Activated T-helper 1 cell treated with anti-CD3 and anti-CD28 coated beads, Interleukin-12 subunit alpha, Interleukin-12 subunit beta, Interleukin-2, Interleukin-4 antibody, amounts not matched to agents 30 ng/mL and 10 ng/mL and 1 ng/mL, durations not matched to agents 14 hours and 24 hours and 36 hours (primary cell): ENCODE measurements at places on chromosomes 16 and 17. TPM values are rescaled to one million over a fixed set of nuclear protein-coding genes. Genes with fewer than 3 reads are reported as not detected.

- H3K36me3 ChIP-seq, result peaks cover 7% of the 10 kb centered on the region
- peaks cover 12% of the 10 kb centered on the region for H3K27me3 ChIP-seq
- no peak overlapping the region for H3K27ac ChIP-seq
- H3K4me1 ChIP-seq, result peaks cover 29% of the 10 kb centered on the region
Measured at GRCh38 chr17:39634384-39634871, 2.5 kb upstream of the STARD3 start.

- DNase-seq, result no peak
- H3K4me1 ChIP-seq, result no peaks in the 10 kb centered on the region
- no peaks in the 10 kb centered on the region for H3K27me3 ChIP-seq
- peaks cover 18% of the 10 kb centered on the region for H3K36me3 ChIP-seq
- H3K4me3 ChIP-seq, result no peak overlapping the region
Measured at GRCh38 chr17:82787081-82787848, 35.4 kb downstream of the TBCD start.

GRCh38 chr17:13792314-13792713, 190.6 kb upstream of the HS3ST3A1 start:
- no peak for DNase-seq
- no peaks in the 10 kb centered on the region for H3K4me1 ChIP-seq
- H3K36me3 ChIP-seq, result no peaks in the 10 kb centered on the region
- no peak overlapping the region for H3K27ac ChIP-seq
- H3K4me3 ChIP-seq, result no peak overlapping the region

The GRB7 gene
- 0.64 and 0.73 TPM in 2 replicates for total RNA-seq

DNA sequence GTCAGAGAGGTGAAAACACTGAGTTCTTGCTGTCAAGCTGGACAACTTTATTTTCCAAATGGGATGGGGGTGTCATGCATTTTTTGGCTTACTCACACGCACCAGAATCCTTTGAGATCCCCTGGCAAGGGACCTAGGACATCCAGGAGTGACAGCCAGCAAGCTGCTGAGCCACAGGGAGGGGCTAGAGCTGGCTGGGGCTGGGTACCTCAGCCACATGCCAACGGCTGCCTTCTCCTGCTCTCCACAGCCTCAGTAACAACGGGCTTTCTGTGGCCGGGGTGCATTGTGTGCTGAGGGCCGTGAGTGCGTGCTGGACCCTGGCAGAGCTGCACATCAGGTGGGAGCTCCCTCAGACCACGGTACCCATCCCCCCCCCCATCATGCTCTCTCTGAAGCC, 47.6 kb downstream of the NLRC5 start:
- H3K36me3 ChIP-seq, result peaks cover 66% of the 10 kb centered on the region
- no peak overlapping the region for H3K4me3 ChIP-seq
- H3K27me3 ChIP-seq, result no peaks in the 10 kb centered on the region

DNA sequence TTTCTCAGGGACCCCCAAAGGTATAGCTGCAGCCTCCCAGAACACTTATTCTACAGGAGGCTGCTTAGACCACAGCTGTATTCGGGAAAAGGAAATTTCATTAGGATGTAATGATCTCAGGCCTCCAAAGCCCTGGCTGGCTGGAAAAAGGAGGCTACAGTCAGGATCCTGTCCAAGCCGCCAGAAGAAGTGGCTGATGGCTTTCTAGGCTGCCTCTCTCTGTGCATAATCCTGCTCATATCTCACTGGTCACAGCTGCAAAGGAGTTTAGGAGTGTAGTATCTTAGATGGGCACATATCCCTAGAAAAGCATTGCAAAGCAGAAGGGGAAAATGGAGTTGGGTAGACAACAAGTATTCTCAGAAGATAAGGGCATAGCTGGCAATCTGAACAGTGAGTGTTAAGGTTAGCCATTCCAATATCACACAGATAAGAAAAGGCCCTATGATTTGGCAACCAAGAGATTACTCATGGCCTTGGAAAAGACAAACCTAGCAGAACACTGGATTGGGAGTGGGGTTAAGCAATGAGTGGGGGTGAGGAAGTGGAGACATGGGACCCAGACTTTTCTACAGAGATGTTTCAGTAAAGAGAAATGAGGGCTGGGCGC, 26.0 kb upstream of the PRKCA start:
- H3K27ac ChIP-seq, result no peak overlapping the region
- H3K36me3 ChIP-seq, result no peaks in the 10 kb centered on the region
- H3K27me3 ChIP-seq, result peaks cover 10% of the 10 kb centered on the region
- H3K4me1 ChIP-seq, result peaks cover 8% of the 10 kb centered on the region
- DNase-seq, result no peak

GRCh38 chr16:22296225-22297113, 740 bp upstream of the POLR3E start:
- no peak for DNase-seq
- peaks cover under 1% of the 10 kb centered on the region for H3K36me3 ChIP-seq
- peaks cover 3% of the 10 kb centered on the region for H3K27me3 ChIP-seq
- peak overlapping the region; percentile 94 for H3K4me3 ChIP-seq

The EPX gene
- total RNA-seq, result not detected in 2 replicates

- H3K4me3 ChIP-seq, result peak overlapping the region; percentile 52
- peaks cover 3% of the 10 kb centered on the region for H3K36me3 ChIP-seq
- peak overlapping the region; percentile 74 for H3K27ac ChIP-seq
- H3K27me3 ChIP-seq, result no peaks in the 10 kb centered on the region
- DNase-seq, result no peak
- peaks cover 70% of the 10 kb centered on the region for H3K4me1 ChIP-seq
Measured at GRCh38 chr16:66878067-66878466, 2.2 kb upstream of the PDP2 start.

DNA sequence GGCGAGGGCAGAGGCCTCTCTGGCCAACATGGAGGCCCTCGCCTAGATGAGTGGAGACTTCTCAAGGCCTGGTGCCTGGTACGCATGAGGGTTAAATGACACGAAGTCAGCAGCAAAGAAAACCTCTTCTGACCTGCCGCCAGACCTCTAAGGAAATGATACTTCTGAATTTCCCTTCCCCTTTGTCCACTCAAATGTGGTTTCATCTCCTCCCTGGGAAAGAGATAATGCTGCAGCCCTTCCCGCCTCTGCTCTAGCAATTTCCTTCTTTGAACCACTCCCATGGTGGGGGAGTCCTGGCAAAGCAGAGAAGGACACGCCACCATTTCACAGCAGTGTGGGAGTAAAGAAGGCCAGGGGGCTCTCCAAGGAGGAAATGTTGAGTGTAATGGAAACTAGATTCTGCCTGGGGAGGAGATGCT, 65.7 kb upstream of the BCAR1 start:
- peaks cover 28% of the 10 kb centered on the region for H3K4me1 ChIP-seq
- DNase-seq, result no peak
- no peak overlapping the region for H3K4me3 ChIP-seq
- no peak overlapping the region for H3K27ac ChIP-seq

The ADPRM gene
- total RNA-seq, result 10.3 and 12.6 TPM in 2 replicates

GRCh38 chr17:50565402-50566350, 5.2 kb downstream of the CACNA1G start:
- H3K4me1 ChIP-seq, result peaks cover 5% of the 10 kb centered on the region
- H3K27ac ChIP-seq, result no peak overlapping the region
- H3K4me3 ChIP-seq, result no peak overlapping the region
- DNase-seq, result no peak
- no peaks in the 10 kb centered on the region for H3K36me3 ChIP-seq
- peaks cover 54% of the 10 kb centered on the region for H3K27me3 ChIP-seq

GRCh38 chr17:19796457-19796856, 48.4 kb upstream of the ALDH3A1 start:
- no peak overlapping the region for H3K27ac ChIP-seq
- no peak overlapping the region for H3K4me3 ChIP-seq
- no peak for DNase-seq
- peaks cover 5% of the 10 kb centered on the region for H3K4me1 ChIP-seq
- H3K27me3 ChIP-seq, result no peaks in the 10 kb centered on the region

DNA sequence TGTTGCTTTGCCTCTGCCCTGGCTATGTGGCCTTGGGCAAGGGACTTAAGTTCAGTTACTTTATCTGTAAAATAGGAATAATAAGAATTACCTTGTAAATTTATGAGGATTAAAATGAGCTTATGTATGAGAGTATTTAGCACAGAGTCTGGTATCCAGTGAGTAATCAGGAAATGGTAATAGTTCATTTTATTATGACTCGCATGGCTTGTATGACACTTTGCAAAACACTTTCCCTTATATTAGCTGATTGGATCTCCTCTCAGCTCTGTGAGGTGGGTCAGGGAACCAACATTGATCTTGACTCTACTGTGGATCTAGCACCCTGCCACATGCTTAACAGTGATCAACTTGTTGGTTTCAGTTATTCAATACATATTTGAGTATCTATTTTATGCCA, 8.3 kb upstream of the CDH3 start:
- H3K27me3 ChIP-seq, result no peaks in the 10 kb centered on the region
- no peaks in the 10 kb centered on the region for H3K4me1 ChIP-seq
- H3K27ac ChIP-seq, result no peak overlapping the region
- no peaks in the 10 kb centered on the region for H3K36me3 ChIP-seq
- H3K4me3 ChIP-seq, result no peak overlapping the region
- no peak for DNase-seq

The IL17C gene
- total RNA-seq, result not detected in 2 replicates

The LPO gene
- total RNA-seq, result not detected in 2 replicates

DNA sequence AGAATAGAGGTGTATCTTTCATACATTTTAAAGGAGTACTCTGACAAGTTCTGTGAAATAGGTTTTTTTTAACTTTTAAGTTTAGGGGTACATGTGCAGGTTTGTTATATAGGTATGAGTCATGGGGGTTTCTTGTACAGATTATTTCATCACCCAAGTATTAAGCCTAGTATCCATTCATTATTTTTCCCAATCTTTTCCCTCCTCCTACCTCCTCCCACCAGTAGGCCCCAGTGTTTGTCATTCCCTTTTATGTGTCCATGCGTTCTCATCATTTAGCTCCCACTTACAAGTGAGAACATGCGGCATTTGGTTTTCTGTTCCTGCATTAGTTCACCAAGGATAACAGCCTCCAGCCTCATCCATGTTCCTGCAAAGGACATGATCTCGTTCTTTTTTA, 175.5 kb downstream of the CYB561 start:
- H3K4me3 ChIP-seq, result no peak overlapping the region
- no peak overlapping the region for H3K27ac ChIP-seq
- no peaks in the 10 kb centered on the region for H3K36me3 ChIP-seq

The PHOSPHO1 gene
- 0.37 TPM in 1 of 2 replicates, not detected in the other for total RNA-seq

The GP1BA gene
- total RNA-seq, result not detected in 2 replicates

- H3K4me1 ChIP-seq, result no peaks in the 10 kb centered on the region
- no peak overlapping the region for H3K27ac ChIP-seq
- H3K27me3 ChIP-seq, result peaks cover 4% of the 10 kb centered on the region
- no peak overlapping the region for H3K4me3 ChIP-seq
Measured at GRCh38 chr17:36755586-36755985, 154.2 kb downstream of the MRM1 start.

DNA sequence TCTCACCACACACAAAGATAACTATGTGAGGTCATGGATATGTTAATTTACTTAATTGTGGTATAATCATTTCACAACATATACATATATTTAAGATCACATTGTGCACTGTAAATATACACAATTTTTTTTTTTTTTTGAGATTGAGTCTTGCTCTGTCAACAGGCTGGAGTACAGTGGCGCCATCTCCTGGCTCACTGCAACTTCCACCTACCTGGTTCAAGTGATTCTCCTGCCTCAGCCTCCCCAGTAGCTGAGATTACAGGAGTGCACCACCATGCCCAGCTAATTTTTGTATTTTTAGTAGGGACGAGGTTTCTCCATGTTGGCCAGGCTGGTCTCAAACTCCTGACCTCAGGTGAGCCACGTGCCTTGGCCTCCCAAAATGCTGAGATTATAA, 11.5 kb upstream of the PRSS54 start:
- peak; percentile 3 for DNase-seq
- no peaks in the 10 kb centered on the region for H3K36me3 ChIP-seq
- no peak overlapping the region for H3K4me3 ChIP-seq
- H3K27ac ChIP-seq, result no peak overlapping the region

DNA sequence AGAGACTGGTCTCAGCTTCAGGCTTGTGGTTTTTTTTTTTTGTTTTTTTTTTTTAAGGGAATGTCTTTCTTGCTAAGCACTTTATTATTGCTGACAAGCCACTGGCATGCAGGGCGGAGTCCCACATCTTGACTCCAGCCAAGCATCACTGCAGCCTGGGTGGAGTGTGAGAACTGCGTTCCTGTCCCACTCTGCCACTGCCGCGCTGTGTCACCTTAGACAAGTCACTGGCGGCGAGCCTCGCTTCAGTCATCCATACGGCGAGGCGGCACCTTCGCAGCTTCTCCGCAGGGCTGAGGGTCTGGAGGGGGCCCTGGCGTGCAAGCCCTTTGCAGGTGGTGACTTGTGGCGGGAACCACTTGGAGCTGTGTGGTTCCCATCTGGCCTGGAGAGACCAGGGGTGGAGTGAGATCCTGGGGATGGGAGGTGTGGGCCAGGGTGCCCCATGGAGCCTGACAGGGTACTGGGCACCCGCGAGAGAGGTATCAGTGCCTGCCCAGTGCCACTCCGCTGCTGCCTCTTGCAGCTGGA, 99.1 kb upstream of the CIBAR2 start:
- H3K4me1 ChIP-seq, result no peaks in the 10 kb centered on the region
- no peaks in the 10 kb centered on the region for H3K36me3 ChIP-seq
- no peak overlapping the region for H3K4me3 ChIP-seq
- H3K27ac ChIP-seq, result no peak overlapping the region
- no peaks in the 10 kb centered on the region for H3K27me3 ChIP-seq

DNA sequence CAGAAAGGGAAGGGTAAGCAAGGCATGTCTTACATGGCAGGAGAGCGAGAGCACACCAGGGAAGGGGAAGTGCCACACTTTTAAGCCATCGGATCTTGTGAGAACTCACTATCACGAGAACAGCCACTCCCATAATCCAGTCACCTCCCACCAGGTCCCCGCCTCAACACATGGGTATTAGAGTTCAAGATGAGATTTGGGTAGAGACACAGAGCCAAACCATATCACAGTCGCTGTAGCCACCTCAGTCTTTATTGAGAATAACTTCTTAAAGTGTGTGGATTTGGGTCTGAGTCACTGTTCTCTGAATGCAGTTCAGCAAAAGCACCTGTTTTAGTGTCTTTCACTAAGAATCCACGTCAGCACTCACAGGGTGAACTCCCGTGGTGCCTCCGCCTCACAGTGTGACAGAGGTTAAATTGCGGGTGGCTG, 195.2 kb upstream of the CHMP6 start:
- no peaks in the 10 kb centered on the region for H3K27me3 ChIP-seq
- peak overlapping the region; percentile 56 for H3K27ac ChIP-seq
- H3K36me3 ChIP-seq, result peaks cover 34% of the 10 kb centered on the region
- H3K4me1 ChIP-seq, result peaks cover 46% of the 10 kb centered on the region
- DNase-seq, result no peak
